SW480 (cell line): ENCODE measurements at places on chromosomes 5 and 9.
A peak's percentile ranks its signal among the peaks of the same experiment; 100 is the strongest.

- DNase-seq, result no peak
Measured at GRCh38 chr5:110104060-110104725, 414.5 kb downstream of the MAN2A1 start.

DNA sequence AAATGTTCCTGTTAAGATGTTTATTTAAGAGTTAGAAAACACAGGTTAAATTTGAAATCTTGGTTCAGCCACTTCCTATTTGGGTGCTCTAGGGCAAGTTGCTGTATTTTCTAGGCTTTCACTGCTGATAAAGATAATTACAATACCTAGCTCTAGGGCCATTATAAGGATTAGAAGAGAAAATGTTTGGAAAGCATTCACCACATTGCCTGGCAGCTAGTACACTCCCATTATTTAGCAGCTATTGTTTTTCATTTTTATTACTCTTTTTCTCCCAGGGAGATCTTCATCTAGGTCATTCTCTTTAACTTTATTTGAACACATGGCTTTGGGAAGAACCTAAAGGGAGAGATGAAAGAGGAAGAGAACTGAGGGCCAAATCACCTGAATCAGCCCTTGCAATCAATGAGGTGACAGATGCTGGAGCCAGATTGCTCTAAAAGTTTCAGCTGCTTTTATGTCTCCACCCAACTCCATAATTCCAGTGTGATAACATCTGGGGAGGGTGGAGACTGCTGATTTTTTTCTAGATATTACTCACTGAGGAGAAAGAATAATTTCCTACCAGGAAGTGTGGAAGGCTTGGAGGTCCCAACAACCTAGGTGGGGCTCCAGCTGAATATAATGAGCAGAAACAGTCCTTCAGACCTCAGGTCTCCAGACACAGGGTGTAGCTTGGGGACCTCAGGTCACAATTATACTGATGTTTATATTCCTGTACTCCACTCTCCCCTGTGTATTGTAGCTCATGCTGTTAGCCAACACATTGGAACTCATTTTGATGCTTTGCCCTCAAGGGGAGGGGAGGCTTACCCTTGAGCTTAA lies 640.0 kb downstream of the RAB3C start:
- DNase-seq, result no peak

DNA sequence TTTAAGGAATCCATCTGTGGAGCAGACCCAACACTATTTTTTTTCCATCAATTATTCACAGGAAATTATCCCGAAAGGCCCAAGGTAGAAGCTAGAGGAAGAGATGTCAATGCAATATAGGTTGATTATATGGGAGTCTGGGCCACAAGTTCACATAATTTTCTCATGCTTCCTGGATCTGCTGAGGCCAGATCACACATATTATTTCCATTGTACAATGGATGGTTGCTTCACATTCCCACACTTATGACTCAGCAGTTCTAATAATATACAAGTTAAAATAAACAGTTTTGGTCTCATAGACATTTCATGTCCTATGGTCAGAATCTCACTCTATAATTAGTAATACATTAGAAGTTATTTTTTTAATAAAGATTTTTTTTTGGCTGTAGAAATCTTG lies 66.0 kb upstream of the PTPRD start:
- no peak for DNase-seq

DNA sequence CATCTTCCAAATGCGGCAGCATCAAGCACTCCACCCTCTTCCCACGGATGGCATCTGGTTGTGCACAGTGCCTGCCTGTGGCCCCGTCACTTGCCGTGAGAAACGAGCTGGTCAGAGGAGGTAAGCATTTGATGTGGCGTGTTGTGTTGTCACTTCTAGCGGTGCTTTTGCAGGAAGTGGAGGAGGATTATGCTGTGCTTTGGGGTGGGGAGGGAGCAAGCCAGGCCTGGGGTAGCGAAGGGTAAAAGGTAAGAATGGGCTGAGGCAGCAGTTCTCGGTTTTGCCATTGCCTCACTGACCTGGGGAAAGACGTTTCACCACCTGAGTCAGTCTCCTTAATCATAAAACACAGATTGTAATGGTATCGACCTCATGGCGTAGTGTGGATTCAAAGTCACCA lies 2.3 kb upstream of the POMT1 start:
- DNase-seq, result peak; percentile 30

- DNase-seq, result no peak
Measured at GRCh38 chr5:1522601-1523479, 920 bp downstream of the LPCAT1 start.
